Naive thymus-derived CD8-positive, alpha-beta T cell (primary cell): ENCODE measurements at places on chromosomes 7 and 10.

DNA sequence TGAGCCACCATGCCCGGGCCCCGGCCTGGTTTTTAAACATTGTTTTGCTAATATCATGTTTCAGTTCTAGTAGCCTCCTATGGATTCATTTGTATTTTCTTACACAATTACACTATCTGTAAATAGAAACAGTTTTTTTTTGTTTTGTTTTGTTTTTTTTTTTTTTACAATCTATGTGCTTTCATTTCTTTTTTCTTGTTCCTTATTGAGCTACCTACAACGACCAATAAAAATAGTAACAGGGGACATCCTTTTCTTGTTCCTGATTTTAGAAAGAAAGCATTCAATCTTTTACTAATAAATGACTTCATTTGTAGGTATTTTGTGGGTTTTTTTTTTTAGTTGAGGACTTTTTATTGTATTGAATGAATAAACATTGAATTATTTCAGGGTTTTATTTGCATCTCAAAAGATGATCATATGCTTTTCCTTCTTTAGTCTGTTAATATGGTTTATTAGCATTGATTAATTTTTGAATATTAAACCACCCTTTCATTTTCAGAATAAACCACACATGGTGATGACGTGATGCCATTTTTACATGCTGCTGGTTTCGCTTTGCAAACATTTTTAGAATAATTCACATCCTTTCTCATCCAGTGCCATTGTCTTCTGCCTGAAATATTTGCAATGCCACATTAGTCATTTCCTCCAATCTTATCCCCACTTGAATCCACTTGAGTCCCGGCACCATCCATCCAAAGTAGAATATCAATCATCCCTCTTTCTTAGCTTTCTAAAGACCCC is 18.1 kb upstream of the AKR1E2 start:
- no peak for DNase-seq

GRCh38 chr7:151813997-151814396 is 62.9 kb downstream of the PRKAG2 start:
- no peak for DNase-seq

- DNase-seq = no peak
Measured at GRCh38 chr7:120865191-120865981, 7.4 kb upstream of the TSPAN12 start.

GRCh38 chr10:93757136-93757535 is 600 bp upstream of the LGI1 start:
- DNase-seq = no peak

DNA sequence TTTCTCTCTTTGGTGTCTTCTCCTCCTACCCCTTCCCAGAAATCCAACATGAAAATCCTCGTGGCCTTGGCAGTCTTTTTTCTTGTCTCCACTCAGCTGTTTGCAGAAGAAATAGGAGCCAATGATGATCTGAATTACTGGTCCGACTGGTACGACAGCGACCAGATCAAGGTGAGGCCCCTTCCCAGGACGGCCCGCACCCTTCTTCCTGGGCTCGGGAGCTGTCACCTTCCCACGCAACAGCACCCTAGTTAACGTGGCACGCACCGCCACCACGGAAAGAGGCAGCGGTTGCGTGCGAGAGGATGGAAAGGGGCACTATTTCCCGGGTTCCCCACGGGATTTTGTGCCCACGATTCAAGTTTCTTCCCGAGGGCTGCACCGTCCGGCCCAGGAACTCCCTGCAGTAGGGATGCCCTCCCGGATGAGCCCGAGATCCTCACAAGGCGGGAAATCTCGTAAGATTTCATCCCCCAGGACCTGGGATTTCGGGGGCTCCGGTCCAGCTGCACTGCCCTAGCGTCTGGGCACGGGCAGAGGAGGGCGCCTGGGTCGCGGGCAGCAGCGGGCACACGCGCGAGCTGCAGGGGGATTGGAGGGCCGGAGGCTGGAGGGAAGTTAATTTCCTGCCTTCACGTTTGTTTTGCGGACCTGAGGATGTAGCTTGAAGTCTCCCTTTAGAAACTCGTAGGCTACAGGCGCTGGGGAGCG is 834 bp downstream of the TAC1 start:
- no peak for DNase-seq

DNA sequence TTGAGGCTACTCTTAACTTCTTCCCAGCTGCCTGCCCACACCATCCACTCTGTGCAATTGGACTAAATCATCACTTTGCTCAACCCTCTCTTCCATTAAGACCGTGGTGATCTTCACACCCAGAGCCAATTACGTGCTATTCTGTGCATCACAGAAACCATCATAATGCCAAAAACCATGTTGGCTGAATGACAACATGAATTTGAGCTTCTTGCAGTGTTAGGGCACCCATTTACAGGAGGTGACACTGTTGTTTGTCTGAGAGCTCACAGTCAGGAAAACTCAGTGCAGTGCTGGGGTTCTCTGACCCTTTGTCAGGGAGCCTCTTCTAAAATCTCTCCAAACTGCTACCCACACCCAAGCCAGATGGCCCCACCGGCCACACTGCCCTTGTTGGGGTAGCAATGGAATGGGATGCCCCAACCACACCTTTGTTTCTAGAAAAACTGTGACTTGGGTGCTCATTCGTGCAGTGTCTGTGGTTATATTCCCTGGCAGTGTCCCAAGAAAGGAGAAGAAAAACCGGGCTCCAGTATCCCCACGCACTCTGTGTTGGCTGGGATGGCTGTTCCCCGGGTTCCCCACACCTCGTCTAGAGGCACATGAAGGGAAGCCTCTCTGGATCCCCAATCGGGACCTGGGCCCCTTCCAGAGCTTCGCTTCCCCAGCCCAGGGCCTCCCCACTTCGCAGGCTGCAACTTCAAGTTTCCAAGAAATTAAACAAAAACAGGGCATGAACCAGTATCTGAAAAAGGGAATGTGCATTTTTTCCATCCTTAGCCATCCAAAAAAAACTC is 2.0 kb upstream of the TNS3 start:
- no peak for DNase-seq

DNA sequence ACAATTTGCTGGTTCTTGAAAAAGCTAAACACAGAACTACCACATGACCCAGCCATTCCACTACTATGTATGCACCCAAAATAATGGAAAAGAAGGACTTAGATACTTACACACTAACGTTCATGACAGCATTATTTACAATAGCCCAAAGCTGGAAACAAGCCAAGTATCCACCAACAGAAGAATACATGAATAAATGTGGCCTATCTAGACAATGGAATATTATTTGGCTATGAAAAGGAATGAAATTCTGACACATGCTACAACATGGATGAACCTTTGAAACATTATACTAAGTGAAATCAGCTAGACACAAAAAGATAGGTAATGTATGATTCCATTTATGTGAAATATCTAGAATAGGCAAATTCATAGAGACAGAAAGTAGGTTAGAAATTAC is 67.4 kb upstream of the EXOC4 start:
- no peak for DNase-seq

- no peak for DNase-seq
Measured at GRCh38 chr7:150388709-150389531, 9.8 kb downstream of the ZNF775 start.

GRCh38 chr7:138887085-138887710 is 89.2 kb upstream of the ATP6V0A4 start:
- DNase-seq = no peak

DNA sequence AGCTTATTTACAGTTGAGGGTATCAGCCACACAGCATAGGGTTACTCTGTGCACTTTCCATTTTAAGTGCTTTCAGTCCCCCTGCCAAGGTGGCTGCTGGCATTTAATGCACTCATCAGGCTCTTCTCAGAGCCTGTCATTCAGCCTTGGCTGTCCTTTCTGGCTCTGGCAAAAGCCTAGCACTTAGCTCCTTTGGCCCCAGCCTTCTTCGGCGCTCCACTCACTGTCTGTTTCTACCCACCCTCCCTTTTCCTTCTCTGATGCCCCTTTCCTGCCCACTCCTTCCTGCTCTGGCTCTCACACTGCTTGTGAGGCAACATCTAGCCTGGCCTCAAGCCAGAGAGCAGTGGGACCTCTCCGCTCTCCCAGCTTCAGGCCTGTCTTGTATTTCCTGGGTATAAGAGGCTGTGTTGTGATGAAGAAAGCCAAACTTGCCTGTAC is 60.2 kb downstream of the WIPF3 start:
- DNase-seq = no peak

DNA sequence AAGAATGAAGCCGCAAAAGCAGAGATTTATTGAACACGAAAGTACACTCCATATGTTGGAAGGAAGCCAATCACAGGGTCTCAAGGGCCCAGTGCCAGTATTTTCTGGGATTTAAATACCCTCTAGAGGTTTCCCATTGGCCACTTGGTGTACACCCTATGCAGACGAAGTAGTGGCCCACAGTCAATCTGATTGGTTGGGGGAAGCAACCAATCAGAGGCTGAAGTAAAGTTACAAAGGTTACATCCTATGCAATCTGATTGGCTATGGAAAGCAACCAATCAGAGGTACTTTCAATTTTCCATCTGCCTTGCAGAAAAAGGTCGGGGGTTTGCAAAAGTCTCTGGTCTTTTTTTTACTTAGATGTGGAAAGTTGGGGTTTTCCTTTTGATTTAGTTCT is 481.3 kb upstream of the NRP1 start:
- DNase-seq = no peak

GRCh38 chr10:481628-482027 is 207.8 kb downstream of the DIP2C start:
- no peak for DNase-seq

DNA sequence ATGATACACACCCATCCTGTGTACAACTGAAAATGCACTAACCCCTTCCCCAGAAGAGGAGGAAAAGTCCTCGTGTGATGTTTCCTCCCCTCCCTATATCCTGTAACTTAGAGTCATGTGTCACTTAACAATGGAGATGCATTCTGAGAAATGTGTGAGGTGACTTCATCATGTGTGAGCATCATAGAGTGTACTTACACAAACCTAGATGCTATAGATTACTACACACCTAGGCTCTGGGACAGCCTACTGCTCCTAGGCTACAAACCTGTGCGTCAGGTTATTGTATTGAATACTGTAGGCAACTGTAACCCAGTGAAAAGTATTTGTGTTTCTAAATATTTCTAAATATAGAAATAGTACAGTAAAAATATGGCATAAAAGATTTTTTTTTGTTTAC is 98.6 kb upstream of the FAM180A start:
- DNase-seq = no peak
